Occipital lobe (tissue), 3 donors: ENCODE measurements at places on chromosomes 5 and 9.

GRCh38 chr5:64869419-64869818 lies 100.7 kb downstream of the CWC27 start:
- DNase-seq: no peak

- no peak for DNase-seq
Observed at GRCh38 chr5:157766902-157767301, 23.4 kb downstream of the LSM11 start.

- no peak for DNase-seq
Observed at GRCh38 chr5:76252437-76252836, 150.6 kb upstream of the IQGAP2 start.

DNA sequence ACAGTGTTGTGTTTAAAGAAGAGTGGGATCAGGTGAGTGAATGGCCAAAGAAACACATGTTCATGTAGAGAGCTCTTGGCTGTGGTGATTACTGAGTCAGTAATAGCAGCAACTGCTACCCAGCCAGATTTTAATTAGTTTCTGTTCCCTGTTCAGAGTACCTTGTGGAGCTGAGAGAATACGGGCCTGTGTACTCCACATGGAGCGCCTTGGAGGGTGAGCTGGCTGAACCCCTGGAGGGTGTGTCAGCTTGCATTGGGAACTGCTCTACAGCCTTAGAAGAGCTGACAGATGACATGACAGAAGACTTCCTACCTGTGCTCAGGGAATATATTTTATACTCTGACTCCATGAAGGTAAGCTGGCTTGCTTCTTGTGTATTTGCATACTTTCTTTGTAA lies 52.3 kb downstream of the SLC46A2 start:
- no peak for DNase-seq

DNA sequence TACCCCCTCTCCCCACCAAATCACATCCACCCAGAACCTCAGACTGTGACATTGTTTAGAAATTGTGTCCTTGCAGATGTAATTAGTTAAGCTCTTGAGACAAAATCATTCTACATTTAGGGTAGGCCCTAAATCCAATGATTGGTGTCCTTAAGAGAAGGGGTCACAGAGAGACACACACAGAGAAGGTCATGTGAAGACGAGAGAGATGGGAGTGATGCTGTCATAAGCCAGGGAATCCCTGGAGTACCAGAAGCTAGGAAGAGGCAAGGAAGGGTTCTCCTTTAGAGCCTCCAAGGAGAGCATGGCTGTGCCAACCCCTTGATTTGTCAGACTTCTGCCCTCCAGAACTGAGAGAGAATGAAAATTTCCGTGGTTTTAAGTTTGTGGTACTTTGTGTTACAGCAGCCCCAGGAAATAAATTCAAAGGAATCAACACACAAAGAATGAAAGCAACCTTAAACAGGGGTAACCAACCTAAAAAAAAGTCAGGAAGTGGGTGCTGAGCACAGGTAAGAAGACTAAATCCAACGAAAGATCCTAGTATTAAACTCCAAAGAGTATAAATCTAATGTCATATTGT lies 33.6 kb downstream of the TIMD4 start:
- DNase-seq: no peak
